ENCODE measurements at places on chromosomes 6 and 20.

- no peak for DNase-seq
Measured at GRCh38 chr20:4898282-4899244, 102.7 kb downstream of the SLC23A2 start.

GRCh38 chr6:33254591-33254990, 17.1 kb downstream of the VPS52 start:
- no peak for DNase-seq

GRCh38 chr20:59737816-59738215, 133.5 kb downstream of the PHACTR3 start:
- DNase-seq = no peak

- DNase-seq = no peak
Measured at GRCh38 chr6:149311766-149312165, 5.7 kb upstream of the TAB2 start.
